ENCODE measurements at places on chromosomes 3 and 15.

GRCh38 chr3:98612587-98612986 is 19.2 kb upstream of the CPOX start:
- no peak for DNase-seq

DNA sequence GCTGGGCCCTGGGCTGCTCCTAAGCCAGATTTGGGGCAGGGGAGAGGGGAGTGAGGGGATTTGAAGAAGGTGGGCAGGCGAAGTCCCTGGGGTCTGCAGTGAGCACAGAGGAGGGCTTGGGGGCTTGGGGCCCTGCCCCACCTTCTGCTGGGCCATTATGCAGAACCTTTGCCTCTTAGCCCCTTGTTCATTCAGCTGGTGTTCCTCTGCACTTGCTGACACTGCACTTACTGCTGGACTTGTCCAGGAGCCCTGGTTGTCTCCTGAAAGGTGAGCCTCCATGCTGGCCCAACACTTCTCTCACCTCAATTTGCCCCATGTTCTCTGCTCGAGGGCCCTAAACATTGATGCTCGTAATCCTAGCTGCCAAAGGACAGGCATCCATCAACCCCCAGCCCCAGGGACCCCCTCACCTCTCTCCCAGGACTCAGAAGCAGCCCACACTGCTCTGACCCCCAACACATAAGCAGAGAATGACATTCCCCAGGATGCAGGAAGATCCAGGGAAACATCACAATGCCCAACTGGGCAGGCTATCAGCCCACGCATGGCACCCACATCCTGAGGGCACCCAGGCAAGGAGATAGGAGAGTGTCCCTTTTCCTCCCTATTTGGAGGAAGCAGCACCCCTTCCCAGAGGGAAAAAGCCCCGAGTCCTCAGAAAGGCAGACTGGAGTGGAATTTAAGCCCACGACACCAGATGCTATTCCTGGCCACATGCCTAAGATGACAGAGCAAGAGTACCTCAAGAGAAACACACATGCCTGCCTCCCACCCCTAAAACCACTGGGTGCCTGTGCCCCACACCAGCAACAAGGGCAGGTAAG is 76.8 kb downstream of the ADCY5 start:
- no peak for DNase-seq

DNA sequence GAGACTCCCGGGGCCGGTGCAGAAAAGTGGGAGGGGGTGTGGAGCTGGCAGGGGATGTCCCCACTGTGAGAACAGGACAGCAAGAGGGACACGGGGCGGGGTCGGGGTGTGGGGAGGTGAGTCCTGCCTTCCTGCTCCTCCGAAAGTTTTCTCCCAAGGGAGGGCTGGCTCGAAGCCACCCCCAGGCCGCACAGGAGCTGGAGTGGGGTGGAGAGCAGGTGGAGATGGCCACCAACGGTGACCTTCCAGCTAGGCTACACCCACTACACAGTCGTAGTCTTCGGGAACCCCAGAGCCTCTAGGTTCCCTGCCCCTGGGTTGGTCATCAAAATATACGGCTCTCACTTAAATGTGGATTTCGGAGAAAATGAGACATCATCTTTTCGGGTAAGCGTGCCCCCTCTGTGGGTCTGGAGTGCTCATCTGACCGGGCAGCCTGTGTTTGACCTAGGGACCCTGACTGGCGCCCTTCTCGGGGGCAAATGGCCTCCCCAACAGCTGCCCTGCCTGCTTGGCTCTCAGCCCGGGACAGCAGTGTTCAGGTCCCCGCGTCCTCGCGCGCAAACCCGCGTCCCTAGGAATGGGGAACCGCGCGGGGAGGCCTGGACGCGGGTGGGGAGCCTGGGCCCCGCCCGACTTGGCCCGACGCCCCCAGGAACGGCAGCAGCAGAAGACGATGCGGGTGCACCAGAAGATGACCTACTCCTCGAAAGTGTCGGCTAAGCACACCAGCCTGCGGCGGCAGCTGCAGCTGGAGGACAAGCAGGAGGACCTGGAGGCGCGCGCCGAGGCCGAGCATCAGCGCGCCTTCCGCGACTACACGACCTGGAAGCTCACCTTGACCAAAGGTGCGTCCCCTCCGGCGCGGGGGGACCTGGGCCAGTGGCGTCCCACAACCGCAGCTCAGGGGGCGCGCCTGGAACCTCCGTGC is 21.2 kb downstream of the CFAP100 start:
- DNase-seq, result no peak

- DNase-seq, result peak; percentile 62
Measured at GRCh38 chr15:76342382-76343201, 6.0 kb downstream of the ISL2 start.

- no peak for DNase-seq
Measured at GRCh38 chr3:132222868-132223538, 94.2 kb upstream of the ACP3 start.

DNA sequence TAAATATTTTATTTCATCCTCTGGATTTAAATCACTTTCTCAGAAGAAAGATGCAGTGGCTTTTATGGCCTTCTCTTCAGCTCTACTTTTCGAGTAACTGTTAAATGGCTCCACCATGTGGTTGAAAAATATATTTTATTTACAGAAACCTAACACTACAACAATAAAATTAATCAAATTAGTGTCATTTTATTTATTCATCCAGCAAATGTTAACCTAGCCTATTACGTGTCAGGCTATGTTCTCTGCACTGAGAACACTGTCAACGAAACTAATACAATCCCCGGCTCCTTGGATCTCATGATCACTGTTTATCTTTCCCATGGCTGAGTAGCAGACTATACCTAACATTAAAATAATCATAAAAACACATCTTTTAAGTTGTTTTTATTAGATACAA is 148.0 kb upstream of the OSTN start:
- no peak for DNase-seq
